Epithelial cell of proximal tubule (primary cell): ENCODE measurements at places on chromosomes 3 and 15. TPM values are rescaled to one million over a fixed set of nuclear protein-coding genes. Genes with fewer than 3 reads are reported as not detected.

DNA sequence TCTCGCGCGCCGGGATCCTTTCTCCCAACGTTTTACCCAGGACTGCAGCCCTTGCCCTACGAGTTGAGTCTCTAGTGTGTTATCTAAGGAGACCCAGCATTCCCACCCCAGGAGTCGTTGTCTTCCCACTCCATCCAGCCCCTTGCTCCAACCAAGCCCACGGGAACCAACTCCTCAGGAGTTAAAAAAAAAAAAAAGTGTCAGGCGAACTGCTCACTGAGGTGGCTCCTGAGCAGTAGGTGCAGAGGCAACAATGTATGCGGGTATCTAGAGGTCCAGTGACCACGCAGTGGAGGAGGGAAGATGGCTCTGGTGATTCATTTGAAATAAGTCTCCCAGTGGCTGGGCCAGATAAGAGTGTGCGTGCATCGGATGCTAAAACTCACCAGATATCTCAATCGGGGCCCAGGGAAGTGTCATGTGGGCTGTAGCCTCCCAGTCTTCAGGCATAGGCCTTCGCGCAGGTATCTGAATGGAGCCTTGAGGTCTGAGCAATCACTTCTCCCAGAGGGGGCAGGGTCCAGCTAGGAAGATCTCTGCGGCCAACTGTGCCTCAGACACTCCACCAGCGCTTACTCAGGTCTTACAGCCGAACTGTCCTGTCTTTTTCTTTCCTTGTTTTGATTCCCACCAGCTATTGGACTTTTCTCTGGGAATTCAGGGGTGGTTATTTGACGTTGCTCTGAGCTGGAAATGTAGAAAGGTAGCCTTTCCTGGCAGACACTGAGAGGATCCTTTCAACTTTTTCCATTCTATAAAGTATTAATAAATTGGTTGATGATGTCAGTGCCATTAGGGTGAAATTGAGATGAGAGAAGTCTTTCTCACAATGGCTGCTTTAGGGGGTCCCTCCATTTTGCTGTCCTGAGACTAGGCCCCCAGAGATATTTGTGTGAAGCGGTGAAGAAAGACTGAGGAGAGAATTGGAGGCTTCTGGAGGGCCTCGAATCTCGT, 21.0 kb downstream of the ZIC4 start:
- no peak for DNase-seq

DNA sequence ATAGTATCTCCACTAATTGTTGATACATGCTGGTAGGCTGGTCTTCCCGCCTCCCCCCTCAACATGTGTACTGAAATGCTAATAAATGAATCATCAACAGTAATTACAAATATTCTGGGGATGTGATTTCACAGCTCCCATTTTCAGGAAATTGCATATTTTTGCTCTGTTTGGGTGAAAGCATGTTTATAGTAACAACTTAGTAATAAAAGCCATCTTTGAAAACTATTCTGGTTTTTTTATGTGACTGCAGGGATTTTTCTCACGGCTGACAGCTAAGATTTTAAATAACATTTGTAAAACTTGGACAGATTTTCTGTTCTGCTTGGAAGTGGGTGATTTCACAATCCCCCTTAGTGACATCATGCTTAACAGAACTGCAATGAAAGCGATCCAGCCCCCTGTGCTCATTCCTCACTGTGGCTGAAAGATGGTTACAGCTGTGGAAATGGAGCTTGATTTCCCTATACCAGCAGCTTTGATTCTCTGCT, 25.6 kb upstream of the FAM174B start:
- DNase-seq, result no peak

DNA sequence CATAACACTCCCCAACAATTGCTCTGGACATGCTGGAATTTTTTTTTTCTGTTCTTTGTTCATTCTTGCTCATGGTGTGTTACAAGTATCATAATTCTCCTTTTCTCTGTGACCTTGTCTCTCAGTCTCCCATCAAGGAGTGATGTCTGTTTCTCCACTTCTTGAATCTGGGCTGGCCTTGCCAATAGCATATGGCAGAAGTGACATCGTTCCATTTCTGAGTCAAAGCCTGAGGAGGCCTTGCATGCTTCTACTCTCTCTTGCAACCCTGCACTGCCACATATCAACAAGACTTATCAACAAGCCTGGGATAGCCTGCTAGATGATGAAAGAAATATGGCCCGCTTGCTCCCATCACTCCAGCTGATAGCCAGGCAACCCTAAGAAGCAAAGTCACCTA, 8.9 kb upstream of the ADPGK start:
- no peak for DNase-seq

- DNase-seq, result peak; percentile 58
Observed at GRCh38 chr3:44309500-44309899, 29.1 kb upstream of the TCAIM start.

DNA sequence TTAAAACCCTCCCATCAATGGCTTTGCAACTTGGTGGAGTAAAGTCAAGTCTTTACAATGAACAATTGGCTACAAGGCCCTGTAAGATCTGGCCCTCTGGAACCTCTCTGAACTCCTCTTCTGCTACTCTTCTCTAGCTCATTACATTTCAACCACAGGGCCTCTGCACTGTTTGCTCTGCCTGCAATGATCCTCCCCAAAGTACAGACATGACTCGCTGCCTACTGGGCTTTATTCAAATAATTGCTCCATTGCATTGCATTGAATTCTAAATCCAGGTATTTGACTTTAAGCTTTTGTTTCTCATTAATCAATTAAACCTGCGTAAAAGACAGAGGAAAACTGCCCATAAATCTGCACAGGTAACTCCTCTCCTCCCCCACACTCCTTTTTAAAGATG, 96.7 kb downstream of the CD47 start:
- no peak for DNase-seq

GRCh38 chr3:183537295-183537730, 18.2 kb downstream of the KLHL6 start:
- DNase-seq, result peak; percentile 77

DNA sequence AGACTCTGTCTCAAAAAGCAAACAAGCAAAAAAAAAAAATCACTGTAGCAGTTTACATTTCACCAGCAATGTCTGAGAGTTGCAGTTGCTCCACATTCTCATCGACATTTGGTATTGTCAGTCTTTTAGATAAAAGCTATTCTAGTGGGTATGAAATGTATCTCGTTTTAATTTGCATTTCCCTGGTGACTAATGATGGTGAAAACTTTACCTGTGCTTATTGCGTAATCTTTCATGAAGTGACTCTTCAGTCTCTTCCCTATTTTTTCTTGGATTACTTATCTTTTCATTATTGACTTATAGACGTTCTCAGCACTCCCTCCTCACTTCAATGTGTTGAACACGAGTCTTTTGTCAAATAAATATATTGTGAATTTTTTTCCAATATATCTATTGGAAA, 37.2 kb upstream of the CLSTN2 start:
- no peak for DNase-seq

DNA sequence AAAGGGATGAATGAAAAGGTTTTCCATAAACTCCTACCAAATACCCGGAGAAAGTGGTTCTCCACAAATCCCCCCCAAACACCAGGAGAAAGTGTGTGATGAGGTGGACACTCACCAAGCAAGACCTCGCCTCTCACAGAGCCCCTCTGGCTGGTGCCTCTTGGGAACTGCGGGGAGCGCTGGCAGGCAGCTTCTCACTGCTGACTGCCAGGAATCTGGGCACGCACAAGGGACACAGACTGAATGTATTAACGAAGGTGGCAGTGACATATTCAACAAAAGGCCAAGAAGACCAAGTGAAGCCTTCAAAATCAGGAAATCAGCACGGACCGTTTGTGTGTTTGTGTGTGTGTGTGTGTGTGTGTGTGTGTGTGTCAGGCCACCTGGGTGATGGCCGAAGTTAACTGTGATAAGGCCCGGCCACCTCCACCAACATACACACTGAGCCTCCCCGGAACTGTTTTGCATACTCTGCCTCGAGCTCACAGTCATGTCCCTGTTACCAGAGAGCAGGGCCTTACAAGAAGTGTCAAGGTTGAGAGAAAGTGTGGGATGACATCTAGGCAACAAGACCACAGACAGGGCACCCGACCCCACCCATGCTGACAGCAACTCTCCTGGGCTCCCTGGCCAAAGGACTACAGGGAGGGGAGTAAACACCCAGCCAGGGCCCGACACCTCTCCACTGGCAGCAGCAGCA, 18.0 kb downstream of the ATP10A start:
- DNase-seq, result no peak

DNA sequence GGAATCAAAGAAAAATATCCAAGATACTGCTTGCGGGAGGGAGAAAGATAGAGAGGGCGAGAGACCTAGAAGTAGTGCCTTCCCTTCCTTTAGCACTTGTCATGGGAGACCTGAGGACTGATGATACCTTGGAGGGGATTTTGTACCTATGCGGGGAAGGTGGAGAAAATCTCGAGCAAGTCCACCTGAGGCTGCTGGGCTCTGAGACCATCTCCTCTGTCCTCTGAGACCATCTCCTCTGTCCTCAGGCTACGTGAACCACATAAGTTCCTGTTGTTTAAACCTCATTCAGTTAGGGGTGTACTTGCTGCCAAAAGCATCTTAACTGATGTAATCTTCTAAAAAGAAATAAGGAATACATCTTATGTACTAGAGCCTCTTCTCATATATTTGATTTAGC, 164.9 kb downstream of the NR2F2 start:
- no peak for DNase-seq

- no peak for DNase-seq
Observed at GRCh38 chr3:134707908-134708597, 57.2 kb upstream of the KY start.

DNA sequence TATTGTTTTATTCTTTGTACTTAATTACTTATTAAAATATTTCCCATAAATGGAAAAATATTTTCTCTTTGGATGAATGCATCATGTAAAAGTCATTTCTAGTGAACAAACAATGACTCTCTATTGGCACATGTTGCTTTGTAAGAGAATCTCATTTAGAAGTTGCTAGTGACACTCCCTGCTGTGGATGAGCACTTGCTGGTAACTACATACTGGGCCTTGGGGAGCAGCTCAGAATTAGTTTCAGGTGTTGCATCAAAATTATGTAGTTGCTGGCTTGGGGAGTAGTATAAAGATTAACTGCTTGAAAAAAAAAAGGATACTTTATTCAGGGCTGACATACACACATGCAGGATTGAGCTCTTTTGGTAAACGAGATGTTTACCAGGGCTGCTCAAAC, 80.3 kb upstream of the KCNAB1 start:
- no peak for DNase-seq

DNA sequence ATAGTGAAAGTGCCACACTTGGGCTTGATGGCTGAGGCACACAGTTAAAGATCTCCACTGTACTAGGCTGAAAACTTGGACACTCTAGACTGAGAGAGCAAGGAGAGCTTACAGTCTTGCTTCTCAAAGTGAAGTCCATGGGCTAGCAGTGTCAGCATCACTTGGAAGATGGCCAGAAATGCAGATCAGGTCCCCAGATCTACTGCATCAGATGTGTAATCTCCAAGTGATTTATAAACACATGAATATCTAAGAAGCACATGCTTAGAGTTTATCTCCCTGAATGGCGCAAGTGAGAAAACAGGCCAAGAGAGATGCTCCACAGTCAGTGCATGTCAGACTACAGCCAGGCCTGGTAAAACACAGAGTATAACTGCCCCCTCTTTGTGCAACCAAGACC, 308.6 kb downstream of the CLSTN2 start:
- no peak for DNase-seq

- DNase-seq, result no peak
Observed at GRCh38 chr3:46965151-46965550, 11.4 kb downstream of the CCDC12 start.

GRCh38 chr3:177881351-177881750, 654.9 kb upstream of the KCNMB2 start:
- DNase-seq, result no peak

- DNase-seq, result no peak
Observed at GRCh38 chr15:99135194-99135593, 30.3 kb downstream of the SYNM start.

DNA sequence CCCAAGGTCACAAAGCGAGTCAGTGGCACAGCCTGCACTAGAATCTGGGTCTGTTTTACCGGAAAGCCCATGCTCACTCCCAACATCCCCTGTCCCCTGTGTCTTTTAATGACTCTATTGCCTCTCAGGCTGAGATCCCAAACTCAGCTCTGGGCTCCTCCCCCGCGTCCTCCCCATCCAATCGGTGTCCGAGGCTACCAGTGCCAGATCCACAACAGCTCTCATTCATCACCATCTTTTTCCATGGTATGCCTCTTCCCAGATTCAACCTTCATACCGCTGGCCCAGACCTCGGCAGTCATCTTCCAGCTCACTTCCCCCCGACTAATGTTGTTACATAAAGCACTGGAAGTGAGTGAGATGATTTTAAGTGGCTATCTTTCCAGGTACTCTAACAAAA, 16.1 kb upstream of the KY start:
- DNase-seq, result no peak

GRCh38 chr3:50125541-50126286, 29.4 kb upstream of the SEMA3F start:
- DNase-seq, result no peak

DNA sequence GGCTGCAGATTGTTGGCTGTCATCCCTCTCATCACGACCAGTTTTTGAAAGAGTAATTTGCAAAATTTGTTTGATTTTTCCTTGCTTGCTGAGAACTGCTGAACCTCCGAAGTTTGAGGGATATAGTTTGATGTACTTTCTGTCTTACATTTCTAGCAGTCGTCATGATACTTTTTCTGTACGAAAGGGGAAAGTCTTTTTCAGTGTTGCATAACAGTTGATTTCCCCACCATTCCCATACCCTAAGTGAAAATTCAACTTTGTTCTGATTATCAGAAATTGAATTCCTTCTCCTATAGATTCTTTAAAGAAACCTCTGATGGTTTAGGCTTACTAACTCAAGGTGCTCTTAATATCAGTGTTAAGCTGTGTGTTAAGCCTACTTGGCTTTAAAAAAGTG, 1.6 kb downstream of the PDE8A start:
- no peak for DNase-seq

- no peak for DNase-seq
Observed at GRCh38 chr3:159831466-159831865, 157.2 kb upstream of the IL12A start.

GRCh38 chr15:41494190-41494921, 682 bp downstream of the ITPKA start:
- no peak for DNase-seq

The ADAMTS17 gene
- total RNA-seq, result 0.06 and 0.36 TPM in 2 replicates

The NMNAT3 gene
- 1.6 and 2.5 TPM in 2 replicates for total RNA-seq

The AMOTL2 gene
- 98.7 and 109 TPM in 2 replicates for total RNA-seq

The ROBO1 gene
- 19.4 and 21.6 TPM in 2 replicates for total RNA-seq

The DNAH12 gene
- not detected in 2 replicates for total RNA-seq

The BFSP2 gene
- total RNA-seq, result not detected in 2 replicates

The KLF15 gene
- total RNA-seq, result 0.14 TPM in 1 of 2 replicates, not detected in the other

The NRROS gene
- total RNA-seq, result 0.35 and 2.5 TPM in 2 replicates

The TMEM40 gene
- total RNA-seq, result 3.0 and 11.8 TPM in 2 replicates

The GRAMD2A gene
- 1.8 and 5.0 TPM in 2 replicates for total RNA-seq

The PDZRN3 gene
- total RNA-seq, result 0.17 and 0.22 TPM in 2 replicates

The FAM162A gene
- 17.6 and 31.2 TPM in 2 replicates for total RNA-seq

The CYP19A1 gene
- not detected in 2 replicates for total RNA-seq
